ENCODE measurements at places on chromosomes 3 and 15.

DNA sequence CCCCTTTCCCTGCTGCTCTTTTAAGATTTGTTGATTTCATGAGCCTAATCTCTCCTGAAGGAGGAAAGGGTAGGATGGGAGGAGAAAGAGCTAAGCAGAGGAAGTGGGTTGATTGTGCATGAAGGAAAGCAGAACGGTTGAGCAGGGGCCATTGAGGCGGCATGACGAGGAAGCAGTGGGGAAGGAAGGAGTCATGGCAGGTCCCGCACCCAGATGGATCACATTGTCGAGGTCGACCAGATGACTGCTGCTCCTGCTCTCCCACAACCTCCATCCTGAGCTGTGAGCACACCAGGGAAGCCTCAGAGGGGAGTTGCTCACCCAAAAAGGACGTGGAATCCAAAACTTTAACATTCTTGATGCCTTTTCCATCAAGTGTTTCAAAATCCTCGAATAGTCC is 42.8 kb downstream of the ABTB1 start:
- DNase-seq, result no peak

DNA sequence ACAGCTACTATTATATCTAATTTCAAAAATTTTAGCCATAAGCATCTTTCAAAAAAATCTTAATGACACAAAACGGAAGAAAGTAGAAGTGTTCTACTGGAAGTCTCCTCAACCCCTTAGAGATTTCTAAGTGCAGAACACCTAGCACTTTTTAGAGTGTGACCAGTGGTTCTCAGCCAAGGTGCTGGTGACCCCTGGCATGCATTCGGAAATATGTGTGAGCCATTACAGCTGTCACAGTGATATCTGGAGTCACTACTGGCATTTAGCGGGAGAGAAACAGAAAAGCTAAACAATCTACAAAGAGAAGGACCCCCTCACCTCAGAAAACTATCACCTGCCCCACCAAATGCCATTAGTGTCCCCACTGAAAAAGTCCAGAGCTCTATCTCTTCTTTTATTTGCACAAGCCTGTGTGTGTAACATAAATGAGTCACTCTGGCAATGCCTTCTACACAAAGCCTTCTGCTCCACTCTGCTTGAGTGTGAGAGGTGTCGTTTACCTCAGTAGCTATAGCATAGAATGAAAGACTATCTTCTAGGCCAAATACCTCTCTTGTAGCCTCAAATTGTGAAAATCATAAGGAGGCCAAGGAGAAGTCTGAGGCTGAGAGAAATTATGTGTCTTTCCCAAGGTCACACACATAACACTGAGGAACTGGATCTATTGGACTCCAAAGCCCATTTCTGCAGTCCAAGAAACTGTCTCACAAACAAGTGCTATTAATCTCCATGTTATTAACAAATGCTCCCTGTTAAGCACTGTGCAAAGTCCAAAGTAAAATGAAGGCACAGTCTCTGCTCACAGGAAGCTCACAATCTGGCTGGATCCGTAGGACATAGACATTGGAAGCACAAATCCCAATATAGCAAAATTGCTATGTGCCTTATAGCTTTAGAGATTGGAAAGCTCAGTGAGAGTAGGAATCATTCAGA is 28.5 kb upstream of the KCNMB2 start:
- no peak for DNase-seq

GRCh38 chr15:67054676-67055075 is 10.7 kb upstream of the SMAD3 start:
- no peak for DNase-seq

DNA sequence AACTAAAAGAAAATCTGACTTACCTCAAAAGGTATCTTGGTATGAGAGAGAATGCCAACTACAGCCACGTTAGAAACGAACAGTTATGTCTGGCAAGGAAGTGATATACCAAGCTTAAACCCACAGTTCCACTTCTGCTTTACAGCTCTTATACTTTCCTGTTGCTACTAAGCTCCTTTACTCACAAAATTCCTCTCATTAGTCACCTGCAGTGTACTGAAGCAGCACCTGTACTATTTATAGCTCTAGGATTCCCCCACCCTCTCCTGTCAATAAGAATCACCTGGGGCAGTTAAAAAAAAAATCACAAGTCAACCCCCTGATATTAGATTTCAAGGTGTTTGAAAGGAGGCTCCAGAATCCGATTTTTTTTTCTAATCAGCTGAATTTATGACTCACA is 2.9 kb upstream of the TMEM266 start:
- DNase-seq, result no peak

- no peak for DNase-seq
Measured at GRCh38 chr15:101543026-101543390, 53.5 kb upstream of the PCSK6 start.

DNA sequence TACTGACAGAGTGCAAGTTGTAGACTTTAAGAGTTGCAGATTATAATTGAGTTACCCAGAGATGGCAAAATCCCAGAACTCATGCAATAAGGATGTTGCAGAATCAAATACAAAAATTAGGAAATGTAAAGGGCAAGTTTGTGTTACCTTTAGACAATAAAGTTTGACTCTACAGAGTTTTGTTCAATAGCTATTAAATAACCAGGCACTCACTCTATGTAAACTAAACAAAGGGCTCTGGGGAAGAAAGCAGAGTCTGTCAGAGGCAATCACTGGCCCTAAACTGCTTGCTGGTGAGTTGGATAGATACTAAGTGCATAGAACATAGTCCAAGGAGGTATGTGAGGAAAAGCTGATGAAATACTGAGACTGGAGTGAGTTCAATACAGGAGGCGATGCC is 40.0 kb upstream of the PLCL2 start:
- DNase-seq, result no peak

DNA sequence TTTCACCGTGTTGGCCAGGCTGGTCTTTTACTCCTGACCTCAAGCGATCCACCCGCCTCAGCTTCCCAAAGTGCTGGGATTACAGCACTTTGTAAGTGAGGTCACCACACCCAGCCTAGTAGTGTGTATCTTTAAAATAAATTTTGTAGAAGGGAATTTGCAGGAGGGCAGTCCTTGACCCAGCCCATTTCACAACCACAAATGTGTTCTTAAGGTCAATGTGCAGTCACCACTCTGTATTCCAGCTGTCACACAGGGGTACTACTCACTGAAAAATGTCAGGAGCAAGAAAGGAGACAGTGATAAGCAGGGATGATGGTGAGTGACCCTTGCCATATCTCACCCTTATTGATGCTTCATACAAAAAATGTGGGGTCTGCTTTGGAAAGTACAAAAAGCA is 98.5 kb downstream of the FRMD5 start:
- DNase-seq, result no peak

DNA sequence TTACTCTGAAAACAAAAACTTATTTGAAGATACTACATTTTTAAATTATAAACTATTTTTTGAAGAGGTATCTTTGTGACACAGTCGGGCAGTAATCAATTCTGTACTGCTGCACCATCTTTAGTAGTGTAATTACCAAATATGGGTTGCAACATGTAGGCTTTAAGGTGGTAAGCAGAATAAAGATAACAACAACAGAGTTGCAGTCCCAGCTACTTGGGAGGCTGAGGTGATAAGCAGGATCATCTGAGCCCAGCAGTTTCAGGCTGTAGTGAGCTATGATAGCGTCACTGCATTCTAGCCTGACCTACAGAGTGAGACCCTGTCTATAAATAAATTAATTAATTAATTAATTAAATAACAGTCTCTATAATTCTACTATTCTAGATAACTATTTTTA is 6.0 kb downstream of the PLOD2 start:
- DNase-seq, result no peak

DNA sequence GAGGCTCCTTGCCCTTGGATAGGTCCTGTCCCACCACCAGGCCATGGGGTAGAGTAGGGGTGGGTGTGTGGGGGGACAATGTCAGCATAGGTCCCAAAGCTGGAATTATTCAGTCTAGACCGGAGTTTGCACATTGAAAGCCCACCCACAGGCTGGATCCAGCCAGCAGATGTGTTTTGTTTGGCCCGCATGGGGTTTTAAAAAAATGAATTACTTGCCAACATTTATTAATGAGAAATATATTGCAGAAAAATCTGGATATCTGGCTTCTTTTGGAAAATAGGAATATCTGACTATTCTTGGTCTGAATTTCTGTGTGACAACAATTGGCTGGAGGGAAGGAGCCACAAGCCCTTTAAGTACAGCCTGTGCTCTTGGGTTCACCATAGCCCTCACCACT is 17.3 kb upstream of the LRIG1 start:
- DNase-seq, result no peak

GRCh38 chr15:69990566-69991421 is 106.9 kb downstream of the TLE3 start:
- no peak for DNase-seq

GRCh38 chr3:114418107-114418506 is 124.3 kb downstream of the TIGIT start:
- DNase-seq, result peak; percentile 50

All from ELR (cell line).